Effector memory CD4-positive, alpha-beta T cell (primary cell): ENCODE measurements at places on chromosomes 2 and 18.

GRCh38 chr2:215657844-215658243 lies 222.0 kb upstream of the FN1 start:
- DNase-seq = no peak

GRCh38 chr2:72138921-72139381 lies 8.7 kb downstream of the CYP26B1 start:
- no peak for DNase-seq

DNA sequence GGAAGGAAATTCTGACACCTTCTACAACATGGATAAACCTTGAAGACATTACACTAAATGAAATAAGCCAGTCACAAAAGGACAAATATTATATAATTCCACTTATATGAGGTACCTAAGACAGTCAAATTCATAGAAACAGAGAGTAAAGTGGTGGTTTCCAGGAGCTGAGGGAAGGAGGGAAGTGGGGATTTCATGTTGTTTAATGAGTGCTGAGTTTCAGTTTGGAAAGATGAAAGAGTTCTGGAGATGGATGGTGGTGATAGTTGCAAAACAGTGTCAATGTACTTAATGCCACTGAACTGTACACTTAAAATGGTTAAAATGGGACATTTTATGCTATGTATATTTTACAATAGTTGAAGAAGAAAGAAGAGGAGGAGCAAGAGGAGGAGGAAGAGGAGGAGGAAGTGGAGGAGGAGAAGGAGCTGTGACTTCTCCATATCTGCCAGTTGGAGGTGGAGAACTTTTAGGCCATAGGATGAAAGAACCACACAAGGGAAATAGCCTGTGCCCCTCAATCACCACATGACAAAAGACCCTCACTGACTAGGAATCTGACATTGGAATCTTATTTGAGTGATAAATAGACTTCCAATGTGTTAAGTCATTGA lies 55.3 kb upstream of the LGALSL start:
- no peak for DNase-seq

DNA sequence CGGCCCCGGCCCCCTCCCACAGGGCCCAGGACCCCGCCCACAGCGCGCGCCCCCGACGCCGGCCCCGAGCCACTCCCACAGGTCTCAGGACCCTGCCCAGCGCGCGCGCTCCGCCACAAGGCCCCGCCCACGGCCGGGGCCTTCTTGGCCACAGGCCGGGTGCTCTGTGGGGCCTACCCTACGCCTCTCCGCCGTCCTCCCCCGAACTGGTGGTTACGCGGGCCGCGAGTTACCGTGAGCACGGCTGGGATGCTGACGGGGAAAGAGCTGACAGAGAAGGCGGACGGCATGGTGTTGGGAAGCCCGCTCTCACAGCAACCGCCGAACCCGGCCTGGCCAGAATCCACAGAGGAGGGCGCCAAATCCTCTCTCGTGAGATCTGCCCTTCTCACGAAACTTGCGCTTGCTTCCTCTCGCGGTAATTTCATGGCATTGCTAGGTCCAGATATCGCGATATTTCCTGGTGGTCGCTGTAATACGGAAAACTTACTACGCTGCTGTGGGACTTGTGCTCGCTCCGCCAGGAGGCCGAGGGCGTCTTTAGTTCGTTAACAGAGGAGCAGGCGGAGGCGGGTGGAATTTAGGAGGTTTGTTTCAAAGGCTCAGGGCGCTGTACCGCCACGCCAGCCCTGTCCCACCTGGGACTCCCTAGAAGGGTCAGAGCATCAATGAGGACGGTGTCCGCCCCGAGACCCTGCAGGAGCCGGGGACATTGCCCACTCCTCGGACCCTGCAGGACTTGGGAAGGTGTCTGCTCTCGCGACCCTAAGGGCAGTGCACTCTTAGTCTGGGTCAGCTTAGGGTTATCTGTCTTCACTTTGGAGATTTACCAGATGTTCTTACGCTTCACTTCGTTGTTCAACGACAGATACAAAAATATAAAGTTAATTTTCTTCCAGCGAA lies at the start of gene TMEM18:
TSS of gene TMEM18 (minus strand) at position 351 of the 903 bp plus-strand sequence. CDS start at position 290, 61 bp downstream.
- peak; percentile 83 for DNase-seq

DNA sequence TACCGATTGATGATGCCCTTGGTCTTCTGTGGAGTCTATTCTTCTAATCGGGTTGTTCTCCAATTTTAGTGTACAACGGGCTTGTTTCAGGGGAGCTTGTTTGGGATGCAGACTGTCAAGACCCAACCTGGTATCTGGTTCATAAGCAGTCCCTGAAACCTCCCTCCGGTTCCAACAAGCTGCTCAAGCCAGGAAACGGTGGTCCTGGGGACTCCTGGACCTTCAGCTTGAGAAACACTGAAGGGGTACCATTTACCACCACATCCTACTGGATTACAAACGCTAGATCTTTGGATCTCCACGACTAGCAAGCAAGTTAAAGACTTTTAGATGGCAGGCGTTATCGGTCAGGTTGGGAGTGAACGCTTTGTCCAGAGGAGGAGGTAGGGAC lies 2.0 kb downstream of the BCL2 start:
- DNase-seq = no peak

- DNase-seq = peak; percentile 41
These were observed 50.0 kb downstream of the HDHD2 start for GRCh38 chr18:47100212-47100831.

DNA sequence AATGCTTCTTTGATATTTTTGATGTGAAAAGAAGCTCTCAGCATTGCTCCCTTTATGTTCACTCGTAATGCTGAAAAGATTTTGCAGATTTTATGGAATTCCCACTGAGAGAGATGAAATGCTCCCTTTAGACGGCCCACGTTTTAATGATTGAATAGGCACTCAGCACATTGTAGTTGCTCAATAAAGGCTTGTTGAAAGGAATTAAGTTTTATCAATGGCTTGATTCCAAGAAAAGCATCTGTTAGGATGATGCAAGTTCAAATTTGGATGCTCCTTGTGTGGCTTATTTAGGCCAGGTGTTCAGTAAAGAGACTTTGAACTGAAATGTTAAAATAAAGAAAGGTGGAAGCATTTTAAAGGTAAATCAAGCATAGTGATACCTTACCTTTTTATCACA lies 725.1 kb downstream of the EPHA4 start:
- no peak for DNase-seq

DNA sequence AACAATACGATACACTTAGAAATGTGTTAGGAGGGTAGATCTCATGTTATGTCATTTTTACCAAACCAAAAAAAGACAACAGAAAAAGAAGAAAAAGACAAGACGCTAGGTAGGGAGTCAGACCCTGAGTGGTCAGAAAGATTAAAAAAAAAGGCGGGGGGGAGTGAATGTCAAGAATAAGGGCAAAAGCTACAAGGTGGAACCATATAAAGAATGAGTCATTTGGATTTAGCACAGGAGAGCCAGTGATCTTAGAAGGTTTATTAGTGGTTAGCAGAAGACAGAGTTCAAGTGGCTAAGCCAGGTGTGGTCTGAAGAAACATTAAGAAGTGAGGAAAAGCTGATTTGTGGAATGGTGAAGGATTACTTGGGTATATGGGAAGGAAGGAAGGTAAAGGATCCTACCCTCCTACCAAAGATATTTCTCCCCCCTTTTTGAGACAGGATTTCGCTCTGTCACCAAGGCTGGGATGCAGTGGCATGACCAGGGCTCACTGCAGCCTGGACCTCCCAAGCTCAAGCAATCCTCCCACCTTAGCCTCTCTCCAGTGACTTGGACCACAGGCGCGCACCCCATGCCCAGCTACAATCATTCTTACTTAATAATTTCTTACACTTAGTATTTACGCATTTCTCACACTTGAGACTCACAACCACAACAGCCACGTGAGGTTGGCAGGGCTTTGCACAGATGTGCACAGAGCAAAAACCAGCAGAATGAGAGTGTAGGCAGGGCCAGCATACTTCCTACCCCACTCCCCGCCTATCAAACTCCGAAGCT lies 2.6 kb downstream of the DSC2 start:
- no peak for DNase-seq

GRCh38 chr2:196335221-196335634 lies 163.8 kb upstream of the STK17B start:
- no peak for DNase-seq

- DNase-seq = no peak
These were observed 4.0 kb downstream of the FAM117B start for GRCh38 chr2:202638721-202639120.

DNA sequence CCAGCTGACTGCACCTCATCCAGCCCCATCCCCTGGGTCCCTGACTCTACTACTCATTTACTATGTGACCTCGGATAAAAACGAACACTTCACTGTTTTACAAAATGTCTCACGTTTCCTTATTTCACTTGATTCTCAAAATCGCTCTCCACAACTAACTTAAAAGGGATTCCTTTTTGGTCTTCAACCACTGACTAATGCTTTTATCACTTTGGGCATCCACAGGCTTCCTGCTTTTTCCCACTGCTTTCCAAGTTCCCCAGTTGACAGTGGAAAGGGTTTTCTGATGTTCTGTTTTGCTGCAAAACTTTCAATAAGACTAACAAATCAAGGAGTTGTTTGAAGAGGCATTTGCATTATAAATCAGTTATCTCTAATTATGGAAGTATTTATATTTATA lies 24.1 kb downstream of the EIF2AK3 start:
- no peak for DNase-seq

- no peak for DNase-seq
These were observed 13.9 kb downstream of the BIN1 start for GRCh38 chr2:127092901-127093516.

- no peak for DNase-seq
These were observed 227.8 kb upstream of the CDH2 start for GRCh38 chr18:28404694-28405093.

DNA sequence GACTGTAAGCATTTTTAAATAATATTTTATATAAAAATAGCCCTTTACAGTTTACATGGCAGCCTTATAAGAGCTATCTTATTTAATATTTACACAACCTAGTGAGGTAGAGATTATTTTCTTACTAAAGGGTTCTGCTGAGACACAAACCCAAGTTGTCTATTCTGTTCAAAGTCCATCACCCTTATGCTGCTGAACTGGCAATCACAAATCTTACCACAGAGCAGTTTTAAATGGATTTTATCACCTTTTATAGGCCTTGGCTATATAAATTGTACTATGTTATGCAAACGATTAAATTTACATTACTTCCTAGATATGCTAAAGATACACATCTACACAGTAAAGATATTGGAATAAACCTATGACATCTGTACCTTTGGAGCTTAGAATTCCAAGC lies 40.7 kb downstream of the RBM45 start:
- DNase-seq = no peak

GRCh38 chr2:235096447-235096846 lies 144.6 kb downstream of the SH3BP4 start:
- no peak for DNase-seq

- DNase-seq = no peak
These were observed 70.3 kb upstream of the CWC22 start for GRCh38 chr2:180077295-180077906.

- no peak for DNase-seq
These were observed 33.4 kb upstream of the ZNF396 start for GRCh38 chr18:35410561-35410960.

- DNase-seq = no peak
These were observed 23.6 kb downstream of the KCNE4 start for GRCh38 chr2:223075301-223076270.

DNA sequence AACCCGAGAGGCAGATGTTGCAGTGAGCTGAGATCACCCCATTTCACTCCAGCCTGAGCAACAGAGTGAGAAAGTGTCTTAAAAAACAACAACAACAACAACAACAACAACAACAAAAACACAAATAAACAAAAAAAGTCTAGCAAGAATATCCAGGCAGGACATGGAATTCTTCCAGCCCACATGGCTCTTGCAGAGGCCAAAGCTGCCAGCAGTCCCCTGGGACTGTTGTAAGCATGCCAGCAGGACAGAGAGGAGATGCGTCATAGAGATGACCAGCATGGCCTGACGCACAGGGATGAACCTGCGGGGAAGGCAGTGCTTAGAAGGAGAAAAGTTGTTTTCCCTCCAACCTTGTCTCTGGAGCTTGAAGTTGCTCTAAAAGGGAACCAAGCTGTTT lies 182.3 kb upstream of the PGAP1 start:
- DNase-seq = no peak

- DNase-seq = no peak
These were observed 92.9 kb downstream of the DTNA start for GRCh38 chr18:34802959-34803358.

DNA sequence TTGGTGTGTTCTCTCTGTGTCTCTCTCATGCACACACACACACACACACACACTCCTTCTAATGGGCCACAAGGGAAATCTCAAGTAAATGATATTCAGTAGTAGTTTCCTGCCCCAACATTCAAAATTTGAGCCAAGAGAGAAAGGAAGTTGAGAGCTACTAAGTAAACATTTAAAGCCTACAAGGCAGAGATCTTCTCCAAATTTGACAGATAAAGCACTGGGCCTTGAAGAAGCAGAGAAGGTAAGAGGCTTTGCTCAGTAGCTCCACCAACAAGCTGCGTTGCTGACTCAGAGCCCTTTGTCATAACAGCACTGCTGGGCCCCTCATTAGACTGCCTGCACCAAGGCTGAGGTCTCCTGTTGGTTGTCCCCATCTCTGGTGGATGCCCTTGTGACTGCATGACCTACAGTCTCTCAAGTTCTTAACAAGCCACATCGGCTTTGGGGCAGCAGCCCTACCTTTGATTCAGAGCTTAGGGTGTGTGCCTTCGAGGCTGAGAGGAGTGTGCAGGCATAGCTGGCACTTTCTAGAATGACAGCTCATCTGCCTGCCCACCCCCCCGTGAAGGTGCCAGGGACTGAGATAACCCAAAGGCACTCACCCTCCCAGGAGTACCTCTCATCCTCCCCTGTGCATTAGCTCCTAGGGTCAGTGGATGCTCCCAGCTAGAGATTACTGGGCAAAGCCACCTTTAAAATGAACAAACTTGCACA lies 32.3 kb upstream of the NEB start:
- no peak for DNase-seq

GRCh38 chr2:188046437-188046836 lies 245.2 kb upstream of the GULP1 start:
- DNase-seq = no peak

DNA sequence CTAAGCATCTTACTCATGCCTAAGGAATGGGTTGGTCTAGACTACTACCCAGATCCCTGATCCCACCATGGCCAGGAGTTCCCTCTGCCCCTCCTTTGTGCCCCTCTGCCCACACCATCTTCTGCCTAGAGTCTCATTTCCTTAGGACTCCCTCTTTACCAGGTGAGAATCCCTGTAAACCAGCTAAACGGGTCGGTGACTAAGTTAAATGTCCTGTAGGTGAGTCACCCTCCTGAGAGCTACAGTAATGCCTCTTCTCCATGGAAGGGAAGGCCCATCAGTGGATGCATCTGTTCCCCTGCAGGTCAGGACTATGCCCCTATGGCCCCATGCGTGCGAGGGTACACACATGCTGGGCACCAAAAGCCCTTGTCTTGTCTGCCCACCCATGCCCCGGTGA lies 25.4 kb downstream of the PTGR3 start:
- DNase-seq = no peak

GRCh38 chr2:188403676-188404075 lies 112.0 kb downstream of the GULP1 start:
- DNase-seq = no peak
